CD4-positive, alpha-beta T cell treated with Interleukin-2 at 100 ng/mL for 4 hours (primary cell): ENCODE measurements at places on chromosomes 5 and 9.

DNA sequence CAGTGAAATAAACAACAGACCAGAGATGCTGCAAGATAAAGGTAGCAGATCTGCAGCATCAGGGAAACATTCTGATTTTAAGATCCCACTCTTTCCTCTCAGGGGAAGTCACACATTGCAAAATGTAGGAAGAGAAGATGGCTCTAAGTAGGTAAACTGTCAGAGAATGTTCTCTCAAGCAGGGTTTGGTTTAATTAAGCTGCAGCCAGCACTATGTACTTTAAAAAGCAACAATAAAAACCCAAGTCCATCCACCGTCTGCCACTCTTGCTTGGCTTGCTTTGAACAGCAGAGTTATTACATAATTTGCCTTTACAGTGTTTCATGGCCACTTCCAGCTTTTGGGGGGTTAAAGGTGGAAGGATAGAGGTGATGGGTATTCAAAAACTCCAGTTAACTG, 343.2 kb upstream of the DAP start:
- DNase-seq = no peak

GRCh38 chr9:21305213-21305612, at the start of gene IFNA5:
TSS of gene IFNA5 (minus strand) at chr9:21305313. CDS start at chr9:21305256, 57 bp downstream.
- no peak for DNase-seq

- no peak for DNase-seq
These were observed 16.9 kb downstream of the SLC25A48 start for GRCh38 chr5:135851186-135851914.

DNA sequence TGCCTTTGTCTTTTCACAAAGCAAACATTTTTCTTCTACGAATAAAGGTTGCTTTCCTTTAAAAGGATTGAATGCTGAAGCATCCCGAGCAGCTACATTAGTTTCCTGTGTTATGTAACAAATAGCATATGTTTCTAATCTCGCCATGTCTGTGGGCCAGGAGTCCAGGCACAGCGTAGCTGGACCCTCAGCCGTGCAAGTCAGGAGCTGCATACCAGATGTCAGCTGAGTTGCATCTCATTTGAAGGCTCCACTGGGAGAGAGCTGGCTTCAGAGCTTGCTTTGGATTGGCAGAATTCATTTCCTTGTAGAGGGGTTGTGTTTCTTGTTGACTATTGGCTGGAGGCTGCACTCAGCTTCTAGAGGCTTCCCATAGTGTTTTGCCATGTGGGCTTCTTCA, 16.0 kb upstream of the GOLPH3 start:
- no peak for DNase-seq

DNA sequence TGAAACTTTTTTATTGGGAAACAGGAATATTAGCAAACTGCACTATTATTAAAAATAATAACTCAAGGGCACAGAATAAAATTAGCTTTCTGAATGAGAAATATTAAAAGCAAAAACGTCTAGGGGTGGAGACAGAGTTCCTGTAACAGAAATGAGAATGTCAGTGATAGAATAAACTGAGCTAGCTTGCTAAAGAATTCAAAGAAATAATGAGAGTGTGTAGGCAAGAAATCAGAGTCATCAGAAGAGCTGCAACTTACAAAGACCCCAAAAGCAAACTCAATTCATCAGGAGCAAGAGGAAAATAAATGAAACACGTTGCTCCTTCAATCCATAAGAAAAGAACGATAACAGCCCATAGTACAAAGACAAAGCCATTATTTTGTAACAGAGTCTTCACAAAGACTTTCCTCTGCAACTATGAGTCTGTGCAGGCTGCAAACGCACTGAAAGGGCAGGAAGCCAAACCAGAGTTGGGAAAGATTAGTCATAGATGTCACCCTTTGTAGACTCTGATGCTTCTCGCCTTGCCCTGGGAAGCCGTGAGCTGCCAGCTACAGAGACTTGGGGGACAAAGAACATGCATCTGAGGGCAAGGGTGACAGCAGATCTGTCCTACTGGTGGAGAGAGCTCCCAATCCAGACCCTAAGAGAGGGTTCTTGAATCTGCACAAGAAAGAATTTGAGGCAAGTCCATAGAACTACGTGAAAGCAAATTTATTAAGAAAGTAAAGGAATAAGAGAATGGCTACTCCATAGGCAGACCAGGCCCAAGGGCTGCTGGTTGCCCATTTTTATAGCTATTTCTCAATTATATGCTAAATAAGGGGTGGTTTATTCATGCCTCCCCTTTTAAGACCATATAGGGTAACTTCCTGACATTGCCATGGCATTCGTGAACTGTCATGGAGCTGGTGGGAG, 40.8 kb downstream of the SHC3 start:
- no peak for DNase-seq

GRCh38 chr5:122967085-122967484, 69.4 kb downstream of the PPIC start:
- DNase-seq = no peak

- no peak for DNase-seq
These were observed 276.7 kb downstream of the AUH start for GRCh38 chr9:91084896-91085516.

GRCh38 chr9:92747459-92748232, 17.0 kb downstream of the BICD2 start:
- no peak for DNase-seq

DNA sequence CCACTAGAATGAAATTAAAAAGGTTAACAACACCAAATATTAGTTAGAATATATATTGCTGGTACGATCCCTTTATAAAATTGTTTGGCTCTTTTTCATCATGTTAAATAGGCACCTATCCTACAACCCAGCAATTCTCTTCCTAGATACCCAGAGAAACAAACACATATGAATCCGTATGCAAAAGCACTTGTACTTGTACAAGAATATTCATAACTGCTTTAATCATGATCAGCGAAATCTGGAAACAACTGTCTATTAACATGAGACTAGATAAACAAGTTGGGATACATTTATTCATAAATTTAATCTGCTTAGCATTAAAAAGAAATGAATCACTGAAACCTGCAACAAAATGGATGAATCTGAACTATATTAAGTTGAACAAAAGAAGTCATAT, 113.7 kb upstream of the MAP1B start:
- no peak for DNase-seq

- no peak for DNase-seq
These were observed 231.3 kb downstream of the ZSWIM6 start for GRCh38 chr5:61563401-61563800.

- DNase-seq = no peak
These were observed 133.0 kb downstream of the SMC2 start for GRCh38 chr9:104227108-104227507.

DNA sequence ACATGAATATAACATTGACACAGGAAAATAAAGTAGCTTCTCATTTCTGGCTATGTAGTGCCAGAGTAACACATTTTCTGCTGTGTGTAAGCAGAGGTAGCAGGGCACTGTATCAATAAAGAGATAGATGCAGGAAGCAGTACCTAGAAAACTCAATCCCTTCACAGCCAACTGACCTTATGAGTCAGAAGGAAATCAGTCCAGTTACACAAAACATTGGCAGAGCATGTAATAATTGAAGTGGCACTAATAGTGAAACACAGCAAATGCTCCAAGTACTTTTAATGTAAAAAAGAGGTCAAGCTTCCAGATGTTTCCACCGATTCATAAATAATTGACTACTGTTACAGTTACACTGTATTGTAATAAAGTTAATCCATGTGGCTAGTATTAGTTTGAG, 706.6 kb downstream of the EFNA5 start:
- DNase-seq = no peak

DNA sequence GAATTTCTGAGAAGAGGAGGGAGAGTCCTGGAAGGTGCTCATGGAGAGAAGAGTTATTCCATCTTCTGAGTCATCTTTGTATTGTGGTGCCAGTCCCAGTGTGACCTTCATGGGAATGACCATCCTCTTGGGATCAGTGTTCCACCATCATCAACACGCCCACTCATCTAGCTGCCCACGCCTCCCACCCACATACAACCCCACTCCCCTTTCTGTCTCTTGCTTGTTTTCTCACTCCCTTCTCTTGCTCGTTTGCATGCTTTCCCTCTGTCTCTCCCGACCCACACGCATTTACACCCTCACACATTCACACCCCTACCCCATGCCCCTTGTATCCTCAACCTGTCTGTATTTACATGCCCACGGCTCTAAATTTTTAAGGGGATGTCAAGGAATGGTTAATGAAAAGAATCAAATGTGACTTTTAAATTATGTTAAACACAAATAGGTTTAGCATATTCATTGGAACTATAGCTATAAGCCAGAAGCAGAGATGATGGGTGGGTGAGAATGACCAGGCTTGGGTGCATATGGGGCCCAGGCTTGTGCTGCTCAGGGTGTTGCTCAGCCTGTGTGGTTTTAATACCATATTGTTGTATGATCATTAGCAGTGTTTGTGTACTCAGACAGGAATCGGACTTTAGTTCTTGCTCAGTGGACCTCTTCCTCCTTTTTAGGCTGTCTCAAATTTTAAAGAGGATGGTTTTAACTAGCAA, 160.4 kb downstream of the ARHGAP26 start:
- no peak for DNase-seq

GRCh38 chr9:109907400-109907799, 127.4 kb downstream of the PALM2AKAP2 start:
- DNase-seq = no peak

DNA sequence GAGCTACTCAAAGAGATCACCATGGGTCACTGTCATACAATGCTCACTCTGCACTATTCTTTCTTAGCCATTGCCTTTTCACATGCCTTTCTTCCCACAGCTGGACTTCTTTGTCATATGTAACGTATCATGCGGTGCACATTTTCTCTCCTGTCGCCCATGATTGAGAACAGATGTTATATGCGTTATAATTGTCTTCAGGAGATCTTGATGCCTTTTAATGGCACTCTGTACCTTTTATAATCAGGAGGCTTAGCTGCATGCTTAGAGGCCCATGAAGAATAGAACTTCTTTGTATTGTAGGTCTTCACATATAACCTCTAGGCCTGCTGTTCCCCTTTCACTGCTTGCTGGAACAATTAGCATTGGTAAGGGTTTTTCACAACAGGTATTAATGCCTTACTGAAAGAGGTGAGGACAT, 436.1 kb downstream of the CDH10 start:
- DNase-seq = no peak

DNA sequence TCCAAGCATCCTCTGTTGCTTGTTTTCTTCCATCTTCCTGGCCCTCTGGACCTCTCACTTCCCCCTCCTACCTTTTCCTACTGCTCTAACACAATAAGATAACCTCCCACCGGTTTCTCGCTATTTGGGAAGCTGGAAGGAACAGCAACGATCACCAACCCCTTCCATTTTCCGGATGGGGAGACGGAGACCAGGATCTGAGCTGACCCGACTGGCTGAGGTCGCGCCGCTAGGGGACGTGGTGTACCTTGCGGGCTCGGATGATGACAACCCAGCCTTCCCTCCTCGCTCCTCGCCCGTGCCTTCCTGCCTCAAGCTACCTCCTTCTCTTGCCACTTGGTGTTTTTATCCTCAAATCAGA, 1.9 kb downstream of the LPAR1 start:
- DNase-seq = no peak

- no peak for DNase-seq
These were observed 232.8 kb downstream of the PDE4D start for GRCh38 chr5:59660737-59661136.

- no peak for DNase-seq
These were observed 1107.8 kb upstream of the SEMA6A start for GRCh38 chr5:117682416-117682815.

DNA sequence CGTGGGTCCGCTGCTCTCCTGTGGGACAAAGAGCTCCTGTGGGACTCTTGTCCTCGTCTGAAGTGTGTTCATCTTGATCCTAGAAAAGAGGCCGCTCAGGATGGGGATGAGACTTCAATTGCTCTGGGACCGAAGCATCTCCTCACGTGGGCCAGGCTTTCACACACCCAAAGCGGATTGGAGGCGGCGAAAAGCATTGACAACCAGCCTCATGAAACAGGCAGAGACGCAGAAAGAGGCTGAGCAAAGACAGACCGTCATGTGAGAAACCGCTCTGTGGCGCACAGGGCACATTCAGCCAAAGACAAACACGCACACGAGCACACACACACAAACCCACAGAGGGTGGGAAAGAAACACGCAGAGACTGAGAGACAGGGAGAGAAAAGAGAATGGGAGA, 479.5 kb downstream of the SPATA31A7 start:
- no peak for DNase-seq

DNA sequence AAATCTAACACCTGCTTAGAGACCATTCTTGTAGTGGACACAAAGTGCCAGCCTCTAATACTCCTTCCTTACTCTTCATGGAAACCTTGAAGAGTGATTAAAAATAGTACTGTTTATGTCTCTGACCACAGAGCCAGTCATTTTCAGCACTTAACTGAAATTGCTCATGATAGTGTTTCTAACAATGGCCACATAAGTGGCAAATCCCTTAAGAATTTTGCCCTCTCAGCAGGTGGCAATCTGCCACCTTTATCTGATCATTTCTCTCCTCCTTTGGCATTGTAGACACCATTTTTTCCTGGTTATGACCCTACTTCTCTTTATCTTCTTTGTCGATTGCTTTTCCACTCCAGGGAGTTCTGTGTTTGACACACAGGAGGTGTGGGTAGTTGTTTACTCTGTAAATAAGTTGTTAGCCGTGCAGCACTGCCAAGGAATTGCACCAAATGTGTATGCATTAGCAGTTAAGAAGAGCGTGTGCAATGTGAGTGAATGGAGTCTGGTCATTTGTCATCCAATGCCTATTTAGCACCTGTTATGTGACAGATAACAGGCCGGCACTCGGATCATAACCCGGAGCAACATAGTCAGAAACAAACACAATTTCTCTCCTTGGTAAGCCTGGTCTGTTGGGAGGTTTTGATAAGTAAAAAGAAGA, 36.8 kb upstream of the STARD4 start:
- no peak for DNase-seq

DNA sequence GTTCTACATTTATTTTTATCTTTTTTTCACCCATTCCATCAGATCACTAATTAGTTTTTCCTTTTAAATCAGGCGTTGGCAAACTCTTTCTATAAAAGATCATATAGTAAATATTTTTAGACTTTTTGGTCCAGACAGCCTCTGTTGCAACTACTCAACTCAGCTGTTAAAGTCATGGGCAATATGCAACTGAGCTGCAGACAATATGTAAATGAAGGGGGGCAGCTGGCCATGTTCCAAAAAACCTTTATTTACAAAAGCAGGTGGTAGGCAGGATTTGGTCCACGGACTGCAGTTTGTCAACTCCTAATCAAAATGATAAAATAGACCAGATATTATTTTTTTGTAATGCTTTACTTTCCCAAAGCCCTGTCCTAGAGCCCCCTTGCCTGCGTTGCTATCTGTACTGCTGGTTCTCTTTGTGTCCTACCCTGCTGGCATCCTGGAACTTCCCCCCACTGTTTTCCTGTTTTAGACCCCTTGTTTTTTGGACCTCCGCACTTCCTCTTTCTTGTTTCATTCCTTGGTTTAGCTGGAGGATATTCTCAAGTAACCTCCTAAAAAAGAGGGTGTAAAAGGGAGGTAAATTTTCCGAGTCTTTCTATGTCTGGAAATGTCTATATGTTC, 24.7 kb upstream of the TNFSF8 start:
- DNase-seq = no peak

- DNase-seq = no peak
These were observed 22.0 kb downstream of the PAM start for GRCh38 chr5:102777099-102777498.
